Aorta (tissue), 5 donors: ENCODE measurements at places on chromosomes 1 and 21.

DNA sequence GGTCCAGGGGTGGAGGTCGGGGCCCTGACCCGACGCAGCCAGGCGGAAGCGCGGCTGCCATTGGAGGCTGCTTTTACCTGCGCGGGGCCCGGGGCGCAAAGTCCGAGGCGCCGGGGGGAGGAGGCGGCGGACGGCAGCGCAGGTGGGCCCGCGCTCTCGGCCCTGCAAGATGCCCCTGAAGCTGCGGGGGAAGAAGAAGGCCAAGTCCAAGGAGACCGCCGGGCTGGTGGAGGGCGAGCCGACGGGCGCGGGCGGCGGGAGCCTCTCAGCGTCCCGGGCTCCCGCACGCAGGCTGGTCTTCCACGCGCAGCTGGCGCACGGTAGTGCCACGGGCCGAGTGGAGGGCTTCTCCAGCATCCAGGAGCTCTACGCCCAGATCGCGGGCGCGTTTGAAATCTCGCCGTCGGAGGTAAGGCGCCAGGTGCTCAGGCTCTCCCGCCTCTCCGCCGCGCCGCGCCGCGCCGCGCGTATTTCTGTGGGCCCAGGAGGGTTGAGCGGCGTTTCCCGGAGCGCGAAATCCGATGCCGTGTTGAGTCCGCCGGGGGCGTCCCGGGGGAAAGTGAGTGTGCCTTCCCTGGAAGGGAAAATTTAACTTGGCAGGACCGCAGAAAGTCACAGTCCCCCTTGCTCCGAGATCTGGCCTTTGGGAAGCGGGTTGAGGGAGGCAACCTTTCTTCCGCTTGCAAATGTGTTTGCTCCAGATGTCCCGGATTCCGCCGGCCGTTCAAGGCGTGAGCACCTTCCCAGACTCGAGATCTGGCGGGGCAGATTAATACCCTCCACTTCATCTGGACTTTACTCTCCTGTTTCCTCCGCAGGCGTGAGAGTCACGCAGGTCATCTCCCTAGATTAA is at the start of gene GIPC2:
Gene GIPC2, plus strand, starts transcription at position 41 of the 853 bp plus-strand sequence. Its CDS starts 129 bp downstream, at position 170.
- DNase-seq: peak; percentile 52
- H3K4me3 ChIP-seq: peak within 1 kb of the TSS; percentile 58
- H3K36me3 ChIP-seq: no peaks in the 10 kb centered on the region
- no peaks in the 10 kb centered on the region for H3K4me1 ChIP-seq
- no peak within 1 kb of the TSS for H3K27ac ChIP-seq

- H3K27ac ChIP-seq: peak overlapping the region; percentile 94
- peaks cover 4% of the 10 kb centered on the region for H3K4me1 ChIP-seq
These were observed 255.1 kb downstream of the NFIA start for GRCh38 chr1:61337441-61337951.

DNA sequence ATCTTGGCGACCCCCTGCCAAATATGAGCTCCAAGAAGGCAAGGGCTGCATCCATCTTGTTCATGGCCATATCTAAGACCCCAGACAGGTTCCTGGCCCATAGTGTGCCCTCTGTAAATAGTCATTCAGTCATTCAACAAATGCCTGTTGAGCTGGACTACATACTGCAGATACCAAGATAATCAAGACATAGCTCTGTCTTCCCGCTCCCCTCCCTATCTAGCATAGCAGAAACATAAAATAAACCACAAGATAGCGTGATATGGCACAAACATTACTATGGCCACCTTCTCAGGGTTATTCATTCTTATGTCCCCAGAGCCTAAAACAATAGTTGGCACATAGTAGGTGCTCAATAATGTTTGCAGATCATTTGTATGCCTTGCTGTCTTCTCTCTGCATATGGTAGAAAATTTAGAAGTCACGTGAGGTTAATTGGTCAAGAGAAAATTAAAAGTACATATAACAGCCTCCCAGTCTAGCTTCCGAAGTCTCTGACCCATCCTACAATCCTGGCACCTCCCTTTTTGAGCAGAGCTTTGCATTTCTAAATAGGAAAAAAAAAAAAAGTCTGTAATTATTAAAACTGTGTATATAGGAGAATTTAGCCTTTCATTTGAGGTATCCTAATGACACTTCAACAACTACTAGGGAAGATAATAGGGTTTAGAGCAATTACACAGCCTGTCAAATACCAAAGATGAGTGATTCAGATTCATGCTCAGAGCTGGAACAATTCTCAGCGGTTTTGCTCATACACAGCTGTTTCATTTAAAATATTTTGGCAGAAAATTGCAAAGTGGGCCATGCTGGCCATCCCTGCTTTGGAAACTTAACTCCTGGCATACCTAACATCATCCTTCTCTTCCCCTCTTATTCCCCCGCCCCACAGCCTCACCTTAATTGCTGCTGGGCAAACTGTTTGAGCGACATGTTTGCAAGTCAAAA is 219.0 kb downstream of the KAZN start:
- H3K27ac ChIP-seq: no peak overlapping the region
- H3K4me1 ChIP-seq: no peaks in the 10 kb centered on the region
- no peak overlapping the region for H3K4me3 ChIP-seq
- H3K36me3 ChIP-seq: no peaks in the 10 kb centered on the region
- no peak for DNase-seq
- peaks cover 1% of the 10 kb centered on the region for H3K27me3 ChIP-seq

GRCh38 chr1:81443288-81443687 is 357.4 kb upstream of the ADGRL2 start:
- H3K36me3 ChIP-seq: no peaks in the 10 kb centered on the region
- DNase-seq: no peak
- no peak overlapping the region for H3K27ac ChIP-seq
- no peaks in the 10 kb centered on the region for H3K4me1 ChIP-seq
- H3K27me3 ChIP-seq: no peaks in the 10 kb centered on the region

DNA sequence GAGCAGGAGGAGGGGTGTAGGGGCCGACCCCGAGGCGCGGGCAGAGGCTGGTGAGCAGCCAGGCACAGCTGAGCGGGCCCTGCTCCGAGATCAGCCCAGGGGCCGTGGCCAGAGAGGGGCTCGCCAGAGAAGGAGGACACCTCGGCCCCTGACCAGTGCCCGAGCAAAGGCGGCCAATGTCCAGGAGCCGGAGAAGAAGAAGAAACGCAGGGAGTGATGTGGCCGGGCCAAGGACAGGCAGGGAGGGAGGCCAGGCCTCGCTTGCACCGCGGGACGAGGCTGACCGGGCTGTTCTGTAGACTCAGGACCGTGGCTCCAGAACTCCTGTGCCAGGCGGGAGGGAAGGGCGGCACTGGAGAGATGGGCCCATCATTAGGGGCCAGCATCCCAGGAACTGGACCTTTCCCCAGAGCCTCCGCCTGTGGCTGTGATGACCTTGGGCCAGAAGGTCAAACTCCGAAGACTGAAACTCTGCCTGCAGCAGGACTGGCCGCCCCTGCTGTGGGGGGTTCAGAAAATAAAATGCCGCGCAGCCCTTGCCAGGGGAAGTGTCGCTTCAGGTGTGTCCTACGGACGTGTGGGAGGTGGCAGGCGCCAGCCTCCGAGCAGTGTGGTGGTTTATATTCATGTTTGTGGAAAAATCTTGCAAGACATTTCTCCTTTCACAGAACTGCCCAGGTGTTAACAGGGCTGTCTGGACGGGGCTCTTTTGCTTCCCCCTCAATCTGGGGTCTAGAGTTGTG is 14.4 kb downstream of the RRP1 start:
- DNase-seq: no peak
- H3K27me3 ChIP-seq: no peaks in the 10 kb centered on the region
- no peak overlapping the region for H3K4me3 ChIP-seq
- H3K36me3 ChIP-seq: peaks cover 7% of the 10 kb centered on the region
- no peak overlapping the region for H3K27ac ChIP-seq
